ENCODE measurements at places on chromosomes 2 and 18.

- DNase-seq = no peak
Observed at GRCh38 chr2:64823794-64824193, 165.4 kb upstream of the SLC1A4 start.

DNA sequence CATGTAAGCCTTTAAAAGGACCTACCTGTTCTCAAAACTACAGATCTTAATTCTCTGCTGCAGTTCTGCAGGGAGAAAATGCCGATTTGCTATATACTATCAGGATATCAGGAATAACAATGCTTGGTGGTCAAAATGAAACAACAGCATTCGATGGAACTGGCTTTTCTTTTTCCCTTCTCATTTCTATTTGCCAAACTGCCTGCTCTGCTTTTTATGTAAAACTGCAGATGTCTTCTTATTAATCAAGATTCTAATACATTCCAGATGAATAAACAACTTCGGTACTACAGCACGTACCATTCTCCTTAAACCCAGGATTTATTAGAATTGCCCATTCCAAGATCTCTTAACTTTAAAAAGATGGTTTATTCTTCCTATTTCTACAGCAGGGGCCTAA, 100.9 kb downstream of the ZNF521 start:
- DNase-seq = no peak

DNA sequence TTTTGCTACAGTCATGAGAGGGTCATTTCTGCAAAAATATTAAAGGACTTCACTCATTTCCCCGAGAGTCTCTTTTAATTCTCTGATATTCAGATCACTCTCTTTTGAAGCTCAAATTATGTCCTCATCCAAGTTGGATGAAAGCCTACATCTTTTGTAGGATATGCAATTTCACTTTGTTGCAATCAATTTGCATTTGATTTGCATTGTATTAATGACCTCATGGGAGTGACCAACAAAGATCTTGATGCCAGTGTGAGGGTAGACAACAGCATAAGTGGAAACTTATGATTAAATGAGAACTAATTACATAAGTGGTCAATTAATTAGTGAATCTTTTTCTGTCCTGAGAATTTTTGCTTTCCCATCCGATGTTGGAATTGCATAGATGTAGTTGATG, 60.3 kb upstream of the UPP2 start:
- no peak for DNase-seq

DNA sequence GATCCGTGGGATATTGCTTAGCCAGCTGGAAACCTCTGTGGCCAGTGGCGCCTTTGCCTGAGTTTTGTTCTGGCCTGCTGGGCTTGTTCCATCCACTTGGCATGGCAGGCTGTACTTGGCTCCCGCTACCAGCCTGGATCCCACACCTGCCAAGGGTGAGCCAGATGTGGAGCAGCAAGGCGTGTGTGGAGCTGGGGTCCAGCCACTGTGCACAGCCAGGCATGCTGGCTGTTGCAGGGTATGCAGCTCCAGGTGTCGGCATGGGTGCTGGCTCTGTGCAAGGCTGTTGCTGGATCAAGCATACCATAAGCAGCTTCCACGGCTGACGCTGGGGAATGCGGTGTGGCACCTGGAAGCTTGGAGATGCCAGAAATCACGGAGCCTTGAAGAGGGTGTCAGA, 34.5 kb downstream of the PTPN4 start:
- no peak for DNase-seq

GRCh38 chr2:172826522-172826921, 90.9 kb downstream of the RAPGEF4 start:
- DNase-seq = no peak

GRCh38 chr18:63301434-63301833, 18.1 kb downstream of the BCL2 start:
- no peak for DNase-seq

DNA sequence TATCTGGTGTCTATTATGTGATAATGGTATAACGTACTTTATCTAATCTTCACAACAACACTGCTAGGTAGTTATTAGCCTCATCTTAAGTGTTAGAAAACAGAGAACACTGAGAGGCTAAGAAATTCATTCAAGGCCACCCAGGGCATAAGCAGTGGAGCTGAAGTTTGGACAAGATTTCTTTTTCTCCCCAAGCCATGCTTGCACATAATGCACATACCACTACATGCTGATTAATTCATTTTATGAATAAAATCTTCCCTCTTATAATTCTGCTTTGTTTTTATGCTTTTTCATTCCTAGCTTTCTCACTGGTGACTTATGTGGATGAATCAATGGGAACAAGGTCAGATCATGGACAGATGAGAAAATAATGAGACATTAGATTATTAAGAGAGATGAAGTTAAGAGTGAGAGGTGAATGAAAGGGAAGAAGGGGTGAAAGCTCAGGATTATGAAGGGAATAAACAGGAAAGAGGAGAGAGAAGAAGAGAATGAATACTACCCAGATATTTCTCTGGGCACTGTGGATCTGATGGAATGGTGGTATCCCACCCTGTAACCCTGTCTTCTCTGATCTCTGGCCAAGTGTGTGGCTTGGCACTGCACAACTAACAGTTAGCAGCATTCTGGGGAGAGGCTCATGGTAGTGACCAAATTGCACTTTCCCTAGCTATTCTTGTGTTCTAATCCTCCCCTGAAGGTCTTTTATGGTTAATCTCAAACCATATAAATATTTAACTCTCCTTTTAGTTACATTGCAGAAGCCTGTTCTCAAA, 17.7 kb upstream of the GALNT3 start:
- DNase-seq = no peak

DNA sequence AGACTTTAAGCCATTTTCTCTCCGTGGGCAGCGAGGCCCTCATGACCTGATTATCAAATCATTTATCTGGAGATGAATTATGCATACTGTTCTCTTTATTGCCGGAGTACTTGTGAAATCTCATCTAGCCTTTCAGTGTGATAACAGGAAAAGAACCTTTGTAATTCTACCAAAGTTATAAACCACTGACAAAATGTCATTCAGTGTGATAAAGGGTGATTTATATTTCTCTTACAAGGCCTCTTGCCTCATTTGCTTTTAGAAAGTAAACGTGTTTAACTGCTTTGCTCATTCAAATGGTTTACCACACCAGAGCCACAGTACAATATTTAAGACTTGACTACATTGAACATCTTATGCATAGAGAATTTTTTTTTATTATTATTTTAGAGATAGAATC, 13.8 kb downstream of the MTCL1 start:
- no peak for DNase-seq
